K562 (cell line): ENCODE measurements at places on chromosomes 5 and 9. TPM values are rescaled to one million over a fixed set of nuclear protein-coding genes. Genes with fewer than 3 reads are reported as not detected.

DNA sequence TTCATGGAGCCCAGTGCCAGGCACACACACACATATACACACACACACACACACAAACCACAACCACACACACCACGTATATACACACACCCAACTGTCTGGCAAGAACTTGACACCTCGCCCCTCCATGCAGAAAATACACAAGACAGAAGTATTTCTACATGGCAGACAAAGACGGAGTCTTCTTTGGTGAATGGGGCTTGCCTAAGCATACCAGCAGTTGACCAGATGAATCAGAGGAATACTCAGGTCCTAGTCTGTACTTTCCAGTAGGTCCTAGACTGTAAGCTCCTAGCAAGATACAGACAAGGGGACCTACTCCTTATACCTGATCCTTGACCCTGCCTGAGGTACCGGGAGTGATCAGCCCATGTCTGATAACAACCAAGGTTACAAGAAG lies 60.1 kb downstream of the SIL1 start:
- DNase-seq, result no peak

DNA sequence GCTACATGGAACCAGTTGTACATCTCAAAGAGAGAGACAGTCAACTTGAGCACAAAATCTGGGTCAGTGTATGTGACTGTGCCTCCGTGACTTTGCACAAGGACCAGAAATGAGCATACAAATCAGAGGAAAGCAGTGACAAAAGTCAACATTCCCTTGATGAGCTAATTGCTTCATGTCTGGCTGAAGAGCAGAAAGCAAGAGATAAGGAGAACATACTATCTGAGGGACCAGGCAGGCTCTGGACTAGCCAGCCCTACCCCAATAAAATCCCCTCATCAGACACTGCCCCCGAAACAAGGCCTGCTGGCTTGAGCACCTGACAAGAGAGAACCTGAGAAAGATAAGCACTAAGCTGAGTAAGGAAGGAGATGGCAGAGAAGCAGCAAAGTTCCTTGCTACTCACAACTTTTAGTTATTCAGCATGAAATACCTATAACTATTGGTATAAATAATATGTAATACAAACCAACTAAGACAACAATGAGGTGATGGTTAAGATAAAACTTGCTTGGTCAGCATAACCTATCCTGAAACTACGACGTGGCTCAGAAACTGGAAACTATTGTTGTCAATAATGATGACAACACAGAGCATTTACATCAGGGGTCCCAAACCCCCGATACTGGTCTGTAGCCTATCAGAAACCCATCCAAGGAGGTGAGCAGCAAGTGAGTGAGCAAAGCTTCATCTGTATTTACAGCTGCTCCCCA lies 9.5 kb downstream of the SIL1 start:
- DNase-seq, result peak; percentile 23

GRCh38 chr5:1108865-1109174 lies 3.0 kb downstream of the SLC12A7 start:
- DNase-seq, result no peak

GRCh38 chr5:147733075-147733474 lies 49.5 kb downstream of the JAKMIP2 start:
- DNase-seq, result no peak

DNA sequence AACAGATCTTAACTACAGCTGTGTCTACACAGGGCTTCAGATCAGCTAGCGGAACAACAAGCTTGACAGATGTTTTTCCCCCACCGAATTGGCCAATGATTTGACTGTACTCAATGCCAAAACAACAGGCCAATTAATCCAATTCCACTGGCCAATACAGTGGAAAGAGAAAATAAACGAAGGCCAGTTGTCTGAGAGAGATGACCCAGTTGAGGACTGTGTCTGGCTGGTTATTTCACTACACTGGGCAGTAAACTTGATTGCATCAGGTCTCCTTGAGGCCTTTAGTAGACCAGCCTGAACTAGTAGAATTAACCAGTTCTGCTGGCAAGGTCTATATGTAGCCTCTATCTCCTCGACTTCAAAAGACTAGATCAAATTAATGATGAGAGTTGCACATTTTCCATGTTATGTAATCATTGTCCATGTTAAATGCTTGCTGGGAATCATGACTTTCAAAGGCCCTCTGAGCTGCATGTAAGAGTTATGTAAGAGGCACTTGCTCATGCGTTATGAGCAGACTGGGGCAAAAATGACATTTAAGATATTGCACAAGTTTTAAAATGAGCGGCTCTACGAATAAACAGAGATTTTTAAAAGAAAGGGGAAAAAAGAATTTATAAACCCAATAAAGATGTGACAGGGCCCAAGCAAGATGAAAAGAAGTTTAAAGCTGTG lies 28.3 kb downstream of the SMIM23 start:
- DNase-seq, result no peak

- DNase-seq, result no peak
Measured at GRCh38 chr9:18477121-18477660, 3.2 kb downstream of the ADAMTSL1 start.

The IL13 gene
- total RNA-seq, result not detected in 2 replicates

The GPR151 gene
- total RNA-seq, result not detected in 2 replicates

GRCh38 chr5:113922343-113922742 lies 408.8 kb downstream of the YTHDC2 start:
- DNase-seq, result no peak

The SARDH gene
- 0.25 TPM in 1 of 2 replicates, not detected in the other for total RNA-seq

- no peak for DNase-seq
Measured at GRCh38 chr5:117434254-117434653, 859.6 kb upstream of the SEMA6A start.

- no peak for DNase-seq
Measured at GRCh38 chr5:126015235-126016181, 407.7 kb upstream of the GRAMD2B start.

GRCh38 chr9:86241216-86241615 lies 18.2 kb downstream of the C9orf153 start:
- no peak for DNase-seq

The PCDHB2 gene
- total RNA-seq, result 0.20 TPM in 1 of 2 replicates, not detected in the other

The CDX1 gene
- total RNA-seq, result 0.16 TPM in 1 of 2 replicates, not detected in the other

- no peak for DNase-seq
Measured at GRCh38 chr9:109036744-109037680, 23.7 kb upstream of the CTNNAL1 start.
